ENCODE measurements at places on chromosomes 1 and 21.

DNA sequence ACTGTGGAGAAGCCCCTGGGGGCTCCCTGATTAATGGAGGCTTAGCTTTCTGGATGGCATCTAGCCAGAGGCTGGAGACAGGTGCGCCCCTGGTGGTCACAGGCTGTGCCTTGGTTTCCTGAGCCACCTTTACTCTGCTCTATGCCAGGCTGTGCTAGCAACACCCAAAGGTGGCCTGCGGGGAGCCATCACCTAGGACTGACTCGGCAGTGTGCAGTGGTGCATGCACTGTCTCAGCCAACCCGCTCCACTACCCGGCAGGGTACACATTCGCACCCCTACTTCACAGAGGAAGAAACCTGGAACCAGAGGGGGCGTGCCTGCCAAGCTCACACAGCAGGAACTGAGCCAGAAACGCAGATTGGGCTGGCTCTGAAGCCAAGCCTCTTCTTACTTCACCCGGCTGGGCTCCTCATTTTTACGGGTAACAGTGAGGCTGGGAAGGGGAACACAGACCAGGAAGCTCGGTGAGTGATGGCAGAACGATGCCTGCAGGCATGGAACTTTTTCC, 24.8 kb downstream of the PCSK9 start:
- no peak for DNase-seq

DNA sequence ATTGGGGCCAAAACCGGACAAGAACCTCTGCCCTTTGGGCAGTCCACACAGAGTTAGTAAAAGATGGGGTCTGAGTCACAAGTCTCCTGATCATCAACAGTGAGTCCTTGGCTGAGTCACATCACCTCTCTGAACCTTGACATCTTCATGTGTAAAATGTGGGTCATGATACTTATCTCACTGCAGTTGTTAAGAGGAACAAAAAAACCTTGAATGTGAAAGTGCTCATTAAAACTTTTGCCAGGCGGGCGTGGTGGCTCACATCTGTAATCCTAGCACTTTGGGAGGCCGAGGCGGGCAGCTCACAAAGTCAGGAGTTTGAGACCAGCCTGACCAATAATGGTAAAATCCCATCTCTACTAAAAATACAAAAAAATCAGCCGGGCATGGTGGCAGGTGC, 15.7 kb downstream of the S100A16 start:
- DNase-seq, result no peak

- DNase-seq, result no peak
These were observed 342.0 kb downstream of the USP25 start for GRCh38 chr21:16071761-16072160.

DNA sequence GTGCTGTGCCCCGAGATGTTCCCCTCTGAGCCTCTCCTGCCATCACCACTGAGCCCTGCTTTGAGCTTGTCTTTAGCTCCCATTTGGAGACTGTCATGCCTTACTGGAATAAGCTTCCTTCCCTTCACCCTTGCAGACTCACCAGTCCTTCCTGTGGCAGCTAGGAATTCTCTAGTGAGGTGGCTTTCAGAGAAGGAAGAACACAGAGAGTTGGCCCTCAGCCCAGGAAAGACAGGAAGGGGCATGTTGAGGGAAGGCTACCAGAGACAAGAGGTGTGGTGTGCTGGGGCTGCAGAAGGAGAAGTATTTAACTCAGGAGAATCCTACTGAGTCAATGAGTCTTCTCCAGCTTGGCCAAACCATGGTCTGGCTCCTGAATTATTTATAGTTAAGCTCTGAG, 76.3 kb downstream of the UCK2 start:
- DNase-seq, result no peak

DNA sequence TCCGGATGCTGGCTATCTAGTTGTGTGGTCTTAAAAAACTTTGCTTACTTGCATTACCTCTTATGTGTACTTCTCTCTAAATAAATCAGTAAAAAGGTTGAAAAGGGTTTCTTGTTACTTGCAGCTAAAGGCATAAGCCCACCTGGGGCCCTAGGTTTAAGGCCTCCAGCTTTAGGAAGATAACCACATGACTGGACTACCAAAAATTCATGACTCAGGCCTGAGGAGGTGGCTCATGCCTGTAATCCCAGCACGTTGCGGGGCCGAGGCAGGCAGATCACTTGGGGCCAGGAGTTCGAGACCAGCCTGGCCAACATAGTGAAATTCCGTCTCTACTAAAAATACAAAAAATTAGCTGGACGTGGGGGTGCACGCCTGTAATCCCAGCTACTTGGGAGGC, 142.9 kb downstream of the APP start:
- DNase-seq, result no peak

DNA sequence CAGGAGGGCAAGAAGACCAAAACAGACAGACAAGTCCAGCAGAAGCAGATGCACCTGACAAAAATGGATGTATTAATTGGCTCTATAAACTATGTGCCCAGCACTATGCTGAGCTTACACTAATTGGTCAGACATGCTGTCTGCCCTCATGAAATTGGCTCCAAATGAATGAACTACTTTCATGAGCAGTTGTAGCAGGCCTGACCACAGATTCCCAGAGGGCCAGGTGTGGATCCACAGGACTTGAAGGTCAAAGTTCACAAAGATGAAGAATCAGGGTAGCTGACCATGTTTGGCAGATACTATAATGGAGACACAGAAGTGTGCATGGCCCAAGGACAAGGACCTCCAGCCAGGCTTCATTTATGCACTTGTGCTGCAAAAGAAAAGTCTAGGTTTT, 14.5 kb downstream of the SLAMF7 start:
- no peak for DNase-seq
